ENCODE measurements at places on chromosomes 11 and 22. TPM values are rescaled to one million over a fixed set of nuclear protein-coding genes. Genes with fewer than 3 reads are reported as not detected.

GRCh38 chr11:119206511-119207414 is 624 bp downstream of the CBL start:
- DNase-seq: no peak

DNA sequence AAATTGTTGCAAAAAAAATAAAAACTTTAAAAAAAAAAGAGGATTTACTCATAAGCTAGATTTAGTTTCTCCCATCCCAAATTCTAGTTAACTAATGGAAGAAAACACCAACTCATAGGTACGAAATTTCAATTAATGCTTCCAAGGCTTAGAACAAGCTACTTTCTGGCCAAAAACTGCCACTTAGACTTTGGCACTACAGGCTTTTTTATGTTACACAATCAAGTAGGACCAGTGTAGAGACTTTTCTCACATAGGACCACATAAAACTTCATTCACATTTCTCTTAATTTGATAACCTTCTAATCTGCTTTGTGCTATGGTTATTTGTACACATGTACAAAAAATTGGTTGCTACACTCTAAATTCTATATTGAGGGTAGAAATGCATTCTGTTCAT is 3.1 kb downstream of the ST13 start:
- DNase-seq: no peak

GRCh38 chr11:72232260-72233055 is 7.9 kb downstream of the INPPL1 start:
- no peak for DNase-seq

DNA sequence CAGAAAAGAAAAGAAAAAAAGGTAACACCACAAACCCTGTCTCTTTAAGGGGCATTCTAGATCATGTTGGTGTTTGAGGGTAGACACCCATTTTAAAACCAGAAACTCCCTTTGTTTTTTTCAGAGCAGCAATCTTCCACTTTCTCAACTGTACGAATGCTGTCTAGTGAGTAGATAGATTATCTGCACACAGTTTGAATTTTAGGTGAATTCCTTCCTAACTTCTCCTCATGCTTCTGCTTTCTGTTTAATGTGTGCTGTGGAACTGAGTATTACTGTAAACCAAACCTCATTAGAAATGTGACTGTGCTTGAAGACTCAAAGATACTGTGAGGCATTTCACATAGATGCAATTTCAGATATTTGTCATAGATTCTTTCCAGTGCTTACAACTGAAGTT is 102.4 kb downstream of the PRMT3 start:
- DNase-seq: no peak

- DNase-seq: no peak
Measured at GRCh38 chr11:59857439-59858434, 8.6 kb downstream of the TCN1 start.

DNA sequence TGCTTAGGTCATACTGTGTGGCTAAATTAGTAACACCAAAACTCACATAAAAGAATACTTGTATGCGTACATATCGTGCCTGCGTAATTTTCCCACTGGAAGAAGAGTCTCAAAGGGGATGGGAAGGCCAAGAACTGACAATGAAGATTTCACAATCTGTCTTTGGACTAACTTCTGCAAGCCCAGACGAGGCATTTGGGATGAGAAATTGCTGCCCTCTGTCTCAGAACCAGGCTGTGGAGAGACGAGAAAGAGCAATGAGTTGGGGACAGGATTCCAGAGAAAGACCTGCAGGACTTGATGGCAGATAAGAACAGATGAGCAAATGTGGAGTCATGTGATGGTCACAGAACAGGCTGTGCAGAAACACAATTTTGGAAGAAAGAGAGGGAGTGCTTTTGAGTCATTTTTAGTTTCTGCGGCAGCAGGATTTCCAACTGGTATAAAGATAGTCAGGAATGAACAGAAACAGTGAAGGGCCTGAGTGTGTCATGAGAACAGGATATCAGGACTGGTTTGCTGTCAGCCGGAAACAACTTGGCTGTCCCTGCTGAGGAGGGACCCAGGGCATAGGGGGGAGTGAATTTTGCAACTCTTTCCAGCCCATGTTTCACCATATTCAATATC is 82.7 kb upstream of the CTSC start:
- DNase-seq: no peak

DNA sequence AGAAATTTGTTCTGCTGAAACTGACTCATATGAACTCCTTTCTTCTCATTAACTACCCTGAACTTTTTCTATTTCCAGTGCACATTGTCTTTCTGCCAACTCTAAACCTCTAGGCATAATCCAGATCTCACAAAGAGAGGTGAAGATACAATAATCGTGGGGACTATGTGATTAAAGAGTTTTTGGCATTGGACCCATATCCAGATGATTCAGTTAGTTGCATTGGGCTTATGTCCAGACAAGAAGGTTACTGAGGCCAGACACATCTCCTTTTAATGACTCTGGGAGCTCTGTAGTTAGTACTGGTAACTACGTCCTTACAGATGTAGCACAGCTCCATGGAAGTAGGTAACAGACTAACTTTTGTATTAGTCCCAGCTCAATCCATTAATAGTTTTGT is 273.0 kb downstream of the CASP12 start:
- DNase-seq: no peak

GRCh38 chr11:10327254-10327653 is 22.4 kb downstream of the ADM start:
- DNase-seq: no peak

- peak; percentile 70 for DNase-seq
Measured at GRCh38 chr11:2898366-2899079, 12.9 kb upstream of the CDKN1C start.

DNA sequence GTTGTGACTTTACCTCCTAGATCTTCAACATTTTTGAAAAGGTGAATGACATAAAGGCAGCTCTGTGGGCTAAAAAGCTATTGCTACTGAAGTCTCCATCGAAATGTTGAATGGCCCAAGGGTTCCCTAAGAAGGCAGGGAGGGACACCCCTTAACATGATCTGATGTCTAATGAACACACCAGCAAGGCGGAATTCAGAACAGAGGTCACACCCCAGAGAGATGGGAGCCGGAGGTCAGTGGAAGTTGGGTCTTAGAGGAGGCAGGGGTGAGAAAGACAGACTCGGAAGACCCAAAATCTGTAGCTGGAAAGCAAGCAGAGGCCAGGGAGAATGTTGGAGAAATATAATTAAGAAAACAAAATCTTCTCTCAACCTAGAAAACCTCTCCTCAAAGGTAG is 79.0 kb downstream of the TRIM29 start:
- no peak for DNase-seq

DNA sequence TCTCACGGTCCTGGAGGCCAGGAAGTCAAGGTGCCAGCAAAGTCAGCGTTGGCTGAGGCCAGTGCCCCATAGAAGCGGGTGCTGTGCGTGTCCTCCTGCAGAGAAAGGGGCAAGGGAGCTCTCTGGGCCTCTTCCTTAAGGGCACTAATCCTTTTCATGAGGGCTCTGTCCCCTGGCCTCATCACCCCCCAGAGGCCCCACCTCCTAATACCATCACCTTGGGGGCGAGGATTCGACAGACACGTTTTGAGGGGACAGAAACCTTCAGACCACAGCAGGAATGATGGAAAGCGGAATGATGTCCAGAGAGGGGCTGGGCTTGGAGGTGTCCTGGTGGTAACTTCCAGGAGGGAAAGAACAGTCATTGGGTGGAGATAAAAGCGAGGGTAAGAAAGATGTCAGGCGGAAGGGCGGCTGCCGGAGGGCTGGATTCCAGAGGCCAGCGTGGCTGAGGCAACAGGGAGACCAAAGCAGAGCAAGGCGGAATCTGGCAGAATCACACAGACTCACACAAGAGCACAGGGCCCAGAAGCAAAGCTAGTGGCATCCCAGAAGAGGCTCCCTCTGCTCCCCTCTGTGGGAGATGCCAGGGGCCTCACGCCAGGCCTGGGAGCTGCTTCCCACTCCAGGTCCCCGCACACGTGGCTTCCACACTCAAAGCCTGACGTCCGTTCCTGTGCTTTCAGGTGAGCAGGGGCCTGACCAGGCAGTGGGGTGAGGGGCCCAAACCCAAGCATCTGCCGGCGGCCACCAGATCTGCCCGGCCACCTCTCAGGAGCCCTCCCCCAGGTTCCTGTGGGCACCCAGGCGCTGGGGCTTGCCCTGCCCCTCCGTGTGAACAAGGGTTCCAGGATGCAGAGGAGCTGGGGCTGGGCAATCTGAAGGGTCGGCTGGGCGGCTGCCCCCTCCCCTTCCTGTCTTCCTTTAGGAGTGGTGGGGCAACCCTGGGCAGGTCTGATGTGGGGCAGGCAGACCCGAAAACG is 784.5 kb downstream of the BRD1 start:
- no peak for DNase-seq

DNA sequence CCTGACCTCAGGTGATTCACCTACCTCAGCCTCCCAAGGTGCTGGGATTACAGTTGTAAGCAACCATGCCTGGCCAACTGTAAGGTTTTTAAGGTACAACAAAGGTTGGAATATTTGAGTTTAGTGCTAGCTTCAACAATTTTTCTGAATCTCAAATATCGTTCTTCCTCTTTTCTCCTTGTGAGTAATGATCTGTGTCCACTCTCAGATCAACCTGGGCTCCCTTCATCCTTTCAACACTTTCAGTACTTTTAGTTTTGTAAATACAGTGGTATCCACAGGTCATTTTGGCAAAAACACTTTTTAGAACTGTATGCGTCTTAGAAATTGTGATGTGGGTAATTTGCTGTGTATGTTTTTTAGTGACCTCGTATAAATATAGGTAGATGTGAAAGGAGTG is 7.9 kb downstream of the PACS1 start:
- DNase-seq: no peak

- DNase-seq: no peak
Measured at GRCh38 chr11:23586173-23586572, 725.9 kb upstream of the CCDC179 start.

GRCh38 chr11:48134221-48134922 is 82.2 kb upstream of the OR4B1 start:
- no peak for DNase-seq

GRCh38 chr11:72236083-72236697 is 7.8 kb downstream of the PHOX2A start:
- DNase-seq: no peak

DNA sequence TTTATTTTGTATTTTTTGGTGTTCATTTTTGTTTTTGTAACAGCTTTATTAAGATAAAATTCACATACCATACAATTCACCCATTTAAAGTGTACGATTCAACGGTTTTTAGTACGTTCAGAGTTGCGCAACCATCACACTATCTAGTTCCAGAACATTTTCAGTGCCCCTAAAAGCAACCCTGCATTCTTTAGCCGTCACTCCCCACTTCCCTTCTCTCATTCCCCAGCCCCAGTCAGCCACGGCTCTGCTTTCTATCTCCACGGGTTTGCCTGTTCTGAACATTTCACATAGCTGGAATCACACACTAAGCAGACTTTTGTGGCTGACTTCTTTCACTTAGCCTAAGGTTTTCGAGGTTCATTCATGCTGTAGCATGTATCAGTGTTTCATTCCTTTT is 9.6 kb upstream of the KCNQ1OT1 start:
- peak; percentile 38 for DNase-seq

DNA sequence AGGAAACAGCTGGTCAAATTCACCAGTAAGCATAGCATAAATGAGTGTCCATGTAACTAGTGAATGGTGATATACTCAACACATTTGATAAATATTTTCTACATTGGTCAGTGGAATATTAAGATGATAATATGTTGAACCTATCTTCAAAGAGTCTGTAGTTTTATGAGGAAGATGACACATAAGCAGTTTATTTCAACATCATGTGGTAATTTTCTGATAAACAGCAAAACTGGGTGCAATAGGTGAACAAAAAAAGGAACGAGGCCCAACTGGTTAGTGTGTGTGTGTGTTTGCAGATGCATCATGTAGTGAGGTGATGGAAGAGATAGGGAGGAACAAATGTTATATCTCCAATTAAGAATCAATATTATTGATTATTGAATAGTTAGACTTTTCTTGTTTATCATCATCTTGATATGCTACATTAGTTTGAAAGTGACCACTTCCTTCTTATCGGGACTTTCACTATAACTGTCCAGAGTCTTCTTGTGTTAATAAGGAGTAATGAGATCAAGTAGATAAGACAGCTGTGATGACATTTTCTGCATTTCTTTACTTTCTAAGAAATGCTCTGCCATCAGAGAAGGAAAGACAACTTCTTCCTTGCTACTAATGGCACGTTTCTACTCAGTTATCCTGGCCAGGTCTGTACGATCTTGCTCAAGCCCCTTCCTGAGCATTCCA is 270.7 kb downstream of the ETS1 start:
- DNase-seq: no peak

GRCh38 chr11:108853864-108854263 is 189.0 kb downstream of the DDX10 start:
- DNase-seq: no peak

GRCh38 chr11:133285359-133285758 is 246.9 kb downstream of the OPCML start:
- no peak for DNase-seq

- no peak for DNase-seq
Measured at GRCh38 chr11:3807909-3808860, at the start of gene PGAP2. Gene PGAP2, plus strand, starts transcription at chr11:3808560. Its CDS starts 2,700 bp downstream, at chr11:3811260.

GRCh38 chr11:19432370-19433061 is 191.8 kb upstream of the E2F8 start:
- DNase-seq: no peak

DNA sequence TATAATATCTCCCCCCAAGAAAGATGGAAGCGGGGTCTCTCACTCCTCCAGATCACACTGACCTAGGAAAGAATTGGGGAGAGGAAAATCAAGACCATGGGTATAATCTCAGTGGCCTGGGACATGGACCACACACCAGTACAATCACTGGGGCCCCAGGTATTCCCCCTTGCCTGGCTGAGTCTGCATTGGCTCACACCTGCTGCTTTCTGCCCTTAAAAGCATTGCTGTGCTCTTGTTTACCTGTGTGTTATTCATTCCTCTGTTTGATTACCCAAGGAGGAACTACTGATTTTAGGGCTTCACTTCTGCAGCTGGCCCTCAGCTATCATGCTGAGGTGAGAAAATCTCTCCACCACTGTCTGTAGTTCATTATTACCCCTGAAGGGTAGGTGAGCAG is 14.0 kb upstream of the PARVA start:
- no peak for DNase-seq

DNA sequence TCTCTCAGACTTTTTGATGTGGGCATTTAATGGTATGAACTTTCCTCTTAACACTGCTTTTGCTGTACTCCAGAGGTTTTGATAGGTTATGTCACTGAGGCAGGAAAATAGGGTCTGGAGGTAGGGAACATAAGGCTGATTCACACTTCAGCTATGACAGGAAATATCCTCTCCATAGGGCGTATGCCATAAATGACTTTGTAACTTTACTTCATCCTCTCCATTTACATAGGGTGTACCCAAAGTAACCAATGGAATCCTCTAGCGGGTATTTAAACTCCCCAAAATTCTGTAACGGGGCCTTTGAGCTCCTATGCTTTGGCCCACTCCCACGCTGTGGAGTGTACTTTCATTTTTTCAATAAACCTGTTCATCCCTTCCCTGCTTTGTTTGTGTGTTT is 49.5 kb downstream of the OR2AT4 start:
- DNase-seq: no peak

- no peak for DNase-seq
Measured at GRCh38 chr11:122910775-122911174, 28.2 kb downstream of the JHY start.

Gene DGCR6
- total RNA-seq: 3.4 TPM

Gene ZP1
- total RNA-seq: not detected

Gene CRYBA4
- not detected for total RNA-seq

Gene TUB
- 3.3 TPM for total RNA-seq

Gene ART1
- total RNA-seq: not detected

Gene CDC42EP2
- total RNA-seq: 46.4 TPM

Gene OR8G1
- total RNA-seq: not detected

Gene EFCAB6
- total RNA-seq: 2.3 TPM

Gene TTC28
- 13.5 TPM for total RNA-seq

Gene RIMBP3B
- total RNA-seq: 0.07 TPM

Gene CREB3L1
- 4.5 TPM for total RNA-seq

Gene CHADL
- 1.6 TPM for total RNA-seq
